Activated naive CD8-positive, alpha-beta T cell treated with anti-CD3 and anti-CD28 coated beads for 36 hours (primary cell): ENCODE measurements at places on chromosomes 5 and 9. TPM values are rescaled to one million over a fixed set of nuclear protein-coding genes. Genes with fewer than 3 reads are reported as not detected.

Gene C5orf47
- not detected for total RNA-seq

GRCh38 chr5:92990771-92991170 is 590.2 kb downstream of the NR2F1-AS1 start:
- no peak overlapping the region for H3K27ac ChIP-seq
- no peak overlapping the region for H3K4me3 ChIP-seq
- H3K36me3 ChIP-seq, result no peaks in the 10 kb centered on the region
- H3K4me1 ChIP-seq, result no peaks in the 10 kb centered on the region
- no peak for DNase-seq

Gene MEIKIN
- not detected for total RNA-seq

Gene TEK
- not detected for total RNA-seq

Gene CDKN2B-AS1
- 0.10 TPM for total RNA-seq
